ENCODE measurements at places on chromosomes 2 and 18. TPM values are rescaled to one million over a fixed set of nuclear protein-coding genes. Genes with fewer than 3 reads are reported as not detected.

DNA sequence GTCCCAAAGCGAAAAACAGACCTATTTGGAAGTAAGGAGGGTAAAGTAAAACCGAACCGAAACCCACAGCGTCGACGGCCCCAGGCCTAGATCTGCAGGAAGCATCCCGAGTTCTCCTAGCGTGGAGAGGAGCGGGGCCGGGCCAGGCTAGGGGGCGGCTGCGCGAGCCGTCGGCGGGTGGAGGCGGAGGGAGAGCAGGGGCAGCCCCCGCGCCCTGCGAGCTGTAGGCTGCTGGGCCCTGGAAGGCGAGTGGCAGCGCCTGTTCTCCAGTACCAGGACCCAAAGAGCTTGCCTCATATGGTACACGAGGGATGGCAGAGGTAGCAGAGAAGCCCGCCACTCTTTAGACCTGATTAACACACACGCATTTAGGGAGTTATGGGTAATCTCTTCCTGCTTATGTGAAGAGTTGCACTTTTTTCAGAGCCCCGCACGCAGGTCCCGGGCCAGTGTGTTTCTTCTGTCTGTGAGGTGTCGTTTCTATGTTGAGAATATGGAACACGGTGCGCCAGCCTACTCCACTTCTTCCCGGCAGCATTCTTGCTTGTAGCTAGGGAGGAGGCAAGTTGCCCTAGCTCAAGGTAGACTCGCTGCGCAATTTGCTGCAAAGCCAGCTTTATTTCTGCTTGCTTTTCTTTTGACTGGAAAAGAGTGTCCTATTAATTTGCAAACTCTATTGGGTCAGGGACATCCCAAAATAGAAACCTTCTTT lies 71.1 kb downstream of the ARHGEF33 start:
- H3K4me1 ChIP-seq = peaks cover 6% of the 10 kb centered on the region
- no peaks in the 10 kb centered on the region for H3K27me3 ChIP-seq
- DNase-seq = peak; percentile 19
- H3K36me3 ChIP-seq = no peaks in the 10 kb centered on the region
- H3K4me3 ChIP-seq = no peak overlapping the region
- no peak overlapping the region for H3K27ac ChIP-seq

DNA sequence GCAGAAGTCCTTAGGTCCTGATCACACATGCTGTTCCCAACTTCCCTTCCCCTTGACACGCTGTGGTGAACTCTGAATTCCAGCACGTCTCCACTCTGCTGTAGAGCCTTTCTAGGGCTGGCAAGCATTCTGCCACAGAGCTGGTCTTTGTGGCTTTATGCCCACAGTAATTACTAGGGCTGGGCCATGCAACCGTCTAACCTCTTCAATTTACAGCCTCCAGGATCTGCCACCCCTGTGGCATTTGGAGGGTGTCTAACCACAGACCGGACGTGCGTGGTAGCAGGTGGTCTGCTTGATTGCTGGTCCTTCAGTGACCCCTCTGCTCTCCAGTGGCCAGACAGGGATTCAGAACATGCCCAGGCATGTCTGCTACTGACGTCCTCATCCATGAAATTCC lies 43.1 kb upstream of the TGFA start:
- H3K36me3 ChIP-seq = no peaks in the 10 kb centered on the region
- no peak for DNase-seq
- H3K27me3 ChIP-seq = no peaks in the 10 kb centered on the region
- no peaks in the 10 kb centered on the region for H3K4me1 ChIP-seq
- no peak overlapping the region for H3K27ac ChIP-seq

The BCL11A gene
- 16.7 TPM for total RNA-seq

The NCKAP5 gene
- 1.2 TPM for total RNA-seq

The ZNG1B gene
- 16.8 TPM for total RNA-seq

DNA sequence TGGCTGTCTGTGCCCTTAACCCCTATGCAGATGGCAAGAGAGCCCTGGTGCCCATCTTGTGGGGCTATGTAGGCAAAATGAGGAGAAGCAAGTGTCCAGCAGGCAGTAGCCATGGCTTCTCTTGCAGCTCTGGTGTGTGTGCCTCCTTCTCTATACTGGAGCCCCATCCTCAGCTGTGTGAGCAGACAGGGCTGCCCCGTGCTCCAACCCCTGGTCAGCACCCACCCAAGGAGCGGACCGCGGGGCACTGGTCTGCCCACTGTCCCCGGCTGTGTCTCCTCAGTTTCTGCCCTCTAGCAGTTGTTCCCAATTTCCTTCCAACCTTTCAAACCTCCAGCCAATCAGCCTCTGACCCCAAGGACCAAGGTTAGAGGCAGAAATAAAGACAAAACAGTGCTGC lies 134.9 kb upstream of the GLI2 start:
- H3K4me3 ChIP-seq = no peak overlapping the region
- H3K27ac ChIP-seq = no peak overlapping the region
- no peaks in the 10 kb centered on the region for H3K36me3 ChIP-seq
- no peak for DNase-seq
- no peaks in the 10 kb centered on the region for H3K4me1 ChIP-seq
- H3K27me3 ChIP-seq = no peaks in the 10 kb centered on the region

GRCh38 chr2:67256892-67257291 lies 140.2 kb upstream of the ETAA1 start:
- DNase-seq = no peak
- no peaks in the 10 kb centered on the region for H3K27me3 ChIP-seq
- H3K4me3 ChIP-seq = no peak overlapping the region
- peaks cover 18% of the 10 kb centered on the region for H3K4me1 ChIP-seq
- no peak overlapping the region for H3K27ac ChIP-seq

GRCh38 chr18:56721031-56721430 lies 69.9 kb downstream of the WDR7 start:
- H3K36me3 ChIP-seq = peaks cover 5% of the 10 kb centered on the region
- DNase-seq = no peak
- no peaks in the 10 kb centered on the region for H3K27me3 ChIP-seq

DNA sequence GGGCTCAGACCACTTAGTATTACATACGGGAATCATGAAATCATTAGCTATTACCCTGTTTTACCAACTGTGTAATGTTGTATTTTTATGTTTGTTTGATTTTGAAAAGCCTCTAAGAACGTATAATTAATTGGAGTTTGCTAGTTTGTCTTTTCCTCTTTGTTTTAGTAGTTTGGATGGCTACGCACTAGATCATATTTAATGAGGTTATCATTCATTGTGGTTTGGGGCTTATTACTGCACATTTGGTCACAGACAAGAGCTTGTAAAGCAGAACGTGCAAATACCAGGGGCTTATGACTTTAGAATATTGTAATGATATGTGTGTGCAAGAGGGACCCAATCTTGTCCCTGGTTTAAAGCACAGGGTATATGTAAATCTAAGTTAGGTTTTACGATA lies 10.3 kb downstream of the CABLES1 start:
- H3K4me3 ChIP-seq = no peak overlapping the region
- H3K36me3 ChIP-seq = no peaks in the 10 kb centered on the region
- no peak for DNase-seq
- no peak overlapping the region for H3K27ac ChIP-seq
- H3K27me3 ChIP-seq = no peaks in the 10 kb centered on the region

The C2orf80 gene
- total RNA-seq = not detected

The CCDC68 gene
- 3.7 TPM for total RNA-seq

DNA sequence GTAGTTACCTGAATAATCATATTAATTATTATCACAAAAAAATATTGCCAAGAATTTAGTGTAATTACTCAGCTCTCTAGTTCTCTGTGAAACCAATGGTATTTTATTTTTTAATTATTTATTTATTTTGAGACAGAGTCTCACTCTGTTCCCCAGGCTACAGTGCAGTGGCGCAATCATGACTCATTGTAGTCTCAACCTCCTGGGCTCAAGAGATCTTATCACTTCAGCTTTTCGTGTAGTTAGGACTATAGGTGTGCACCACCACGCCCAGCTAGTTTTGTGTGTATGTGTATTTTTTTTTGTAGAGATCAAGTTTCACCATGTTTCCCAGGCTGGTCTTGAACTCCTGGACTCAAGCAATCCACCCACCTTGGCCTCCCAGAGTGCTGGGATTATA lies 440.4 kb upstream of the CDH20 start:
- no peak overlapping the region for H3K4me3 ChIP-seq
- H3K27me3 ChIP-seq = no peaks in the 10 kb centered on the region
- no peaks in the 10 kb centered on the region for H3K36me3 ChIP-seq
- no peak overlapping the region for H3K27ac ChIP-seq

- H3K36me3 ChIP-seq = no peaks in the 10 kb centered on the region
- H3K27ac ChIP-seq = no peak overlapping the region
- no peaks in the 10 kb centered on the region for H3K27me3 ChIP-seq
- H3K4me3 ChIP-seq = no peak overlapping the region
- DNase-seq = no peak
Measured at GRCh38 chr18:302097-302496, 34.2 kb upstream of the THOC1 start.

The CCDC74A gene
- total RNA-seq = 29.2 TPM

DNA sequence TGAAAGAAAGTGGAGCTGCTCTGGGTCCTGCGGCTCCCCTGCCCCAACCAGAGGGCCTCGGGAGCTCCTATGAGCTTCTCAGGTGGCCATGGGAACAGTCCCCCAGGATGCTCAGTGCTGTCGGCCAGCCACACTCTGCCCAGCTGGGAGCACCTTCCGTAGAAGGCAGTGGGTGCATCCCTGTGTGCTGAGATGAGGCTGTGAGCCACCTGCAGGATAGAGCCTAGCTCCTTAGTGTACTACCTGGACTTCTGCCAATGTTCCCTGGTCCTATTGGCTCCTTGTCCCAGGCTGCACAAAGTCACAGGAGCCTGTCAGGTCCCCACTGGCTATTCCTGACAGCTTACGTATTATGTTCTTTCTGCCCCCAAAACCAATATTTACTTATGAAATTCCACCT lies 16.1 kb downstream of the PRELID3A start:
- no peak overlapping the region for H3K27ac ChIP-seq
- no peaks in the 10 kb centered on the region for H3K4me1 ChIP-seq
- no peaks in the 10 kb centered on the region for H3K36me3 ChIP-seq
- no peak for DNase-seq

GRCh38 chr2:152155209-152155608 lies 20.4 kb downstream of the STAM2 start:
- no peaks in the 10 kb centered on the region for H3K4me1 ChIP-seq
- H3K4me3 ChIP-seq = no peak overlapping the region
- H3K27me3 ChIP-seq = no peaks in the 10 kb centered on the region
- no peak for DNase-seq
- H3K36me3 ChIP-seq = no peaks in the 10 kb centered on the region

GRCh38 chr2:113675875-113676274 lies 48.8 kb downstream of the RABL2A start:
- no peak overlapping the region for H3K4me3 ChIP-seq
- H3K27ac ChIP-seq = no peak overlapping the region
- H3K4me1 ChIP-seq = no peaks in the 10 kb centered on the region
- H3K27me3 ChIP-seq = no peaks in the 10 kb centered on the region

The CPLX4 gene
- total RNA-seq = not detected

DNA sequence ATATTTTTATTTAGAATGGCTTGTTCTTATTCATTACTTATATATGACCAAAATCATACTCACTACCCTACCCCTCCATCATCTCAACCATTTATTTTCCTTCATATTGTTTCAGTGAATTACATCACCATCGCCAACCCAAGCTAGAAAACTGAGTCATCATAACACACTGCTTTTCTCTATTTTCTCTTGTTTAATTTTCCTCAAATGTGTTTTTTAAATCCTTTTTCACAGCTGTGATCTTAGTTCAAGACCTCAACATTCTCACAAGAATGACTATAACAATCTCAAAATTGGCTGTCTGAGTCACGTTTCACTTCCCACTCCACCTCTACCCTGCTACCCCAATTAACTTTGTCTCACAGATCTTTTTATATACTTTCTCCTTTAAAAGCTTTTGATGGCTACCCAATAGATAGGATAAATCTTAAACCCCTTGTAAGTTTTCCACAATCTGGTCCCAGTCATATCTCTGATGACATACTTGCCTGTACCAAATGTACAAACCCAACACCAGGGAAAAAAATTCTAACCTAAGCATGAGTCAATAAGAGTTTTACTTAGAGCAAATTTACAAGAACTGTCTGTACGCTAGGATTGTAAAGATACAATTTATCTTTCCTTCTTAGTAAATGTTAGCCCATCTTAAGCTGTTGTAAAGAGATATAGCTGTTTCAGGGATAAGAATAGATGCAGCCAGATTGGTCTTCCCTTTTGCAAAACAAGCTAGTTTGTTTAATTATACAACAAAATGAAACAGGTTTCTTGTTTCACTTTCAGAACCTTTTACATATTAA lies 635.1 kb upstream of the SLC39A10 start:
- no peak for DNase-seq
- H3K4me1 ChIP-seq = peaks cover 6% of the 10 kb centered on the region
- H3K4me3 ChIP-seq = no peak overlapping the region

DNA sequence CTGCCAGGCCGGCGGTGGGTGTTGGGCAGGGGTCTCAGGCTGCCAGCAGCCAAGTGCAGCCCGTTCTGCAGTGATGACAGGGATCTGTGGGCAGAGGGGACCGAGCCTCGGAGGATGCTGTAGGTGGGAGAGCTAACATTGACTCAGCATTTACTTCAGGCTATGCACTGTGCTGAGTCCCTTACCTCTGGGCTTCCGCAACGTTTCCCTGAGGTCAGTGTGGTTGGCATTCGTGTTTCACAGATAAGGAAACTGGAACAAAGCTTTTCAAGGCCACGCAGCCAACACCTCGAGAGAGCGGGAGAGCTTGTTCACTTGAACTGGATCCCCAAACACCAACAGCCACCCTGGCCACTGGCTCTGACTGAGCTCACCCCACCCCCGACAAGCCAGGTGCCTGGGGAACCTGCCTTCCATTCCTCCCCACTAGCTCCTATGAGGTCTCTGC lies 839 bp upstream of the GPR148 start:
- peak; percentile 68 for DNase-seq
- H3K4me3 ChIP-seq = no peak overlapping the region
- no peaks in the 10 kb centered on the region for H3K27me3 ChIP-seq
- no peaks in the 10 kb centered on the region for H3K36me3 ChIP-seq

The AGXT gene
- total RNA-seq = not detected

- H3K4me3 ChIP-seq = no peak overlapping the region
- peaks cover 7% of the 10 kb centered on the region for H3K4me1 ChIP-seq
- no peak for DNase-seq
- no peak overlapping the region for H3K27ac ChIP-seq
- no peaks in the 10 kb centered on the region for H3K27me3 ChIP-seq
Measured at GRCh38 chr2:203379156-203379555, 51.0 kb downstream of the ABI2 start.

The GBX2 gene
- not detected for total RNA-seq

- DNase-seq = no peak
- H3K36me3 ChIP-seq = no peaks in the 10 kb centered on the region
- H3K4me1 ChIP-seq = no peaks in the 10 kb centered on the region
Measured at GRCh38 chr18:67302043-67302442, 214.5 kb downstream of the DSEL start.

GRCh38 chr2:61995065-61995464 lies 89.6 kb downstream of the COMMD1 start:
- H3K27me3 ChIP-seq = no peaks in the 10 kb centered on the region
- no peak overlapping the region for H3K4me3 ChIP-seq
- no peak overlapping the region for H3K27ac ChIP-seq
- H3K4me1 ChIP-seq = no peaks in the 10 kb centered on the region

Measured in adrenal gland (tissue), 19 donors.